ENCODE measurements at places on chromosomes 5 and 9. TPM values are rescaled to one million over a fixed set of nuclear protein-coding genes. Genes with fewer than 3 reads are reported as not detected.

POLK gene
- total RNA-seq = 27.9 TPM

INSL6 gene
- total RNA-seq = not detected

TMEFF1 gene
- 0.49 TPM for total RNA-seq

CXCL14 gene
- total RNA-seq = 0.18 TPM

KLHL3 gene
- total RNA-seq = 1.3 TPM

TAF1L gene
- not detected for total RNA-seq

ENTREP1 gene
- 0.41 TPM for total RNA-seq

TSC1 gene
- 70.7 TPM for total RNA-seq

CMYA5 gene
- total RNA-seq = 1.7 TPM

ZBED3 gene
- total RNA-seq = 0.90 TPM

C9 gene
- total RNA-seq = not detected

GABRA1 gene
- not detected for total RNA-seq

FAT2 gene
- total RNA-seq = 0.08 TPM

TLX3 gene
- total RNA-seq = not detected

CARD9 gene
- 1.1 TPM for total RNA-seq

AFAP1L1 gene
- 10.8 TPM for total RNA-seq

PHF24 gene
- total RNA-seq = 0.16 TPM

ATP10B gene
- total RNA-seq = not detected

RNF224 gene
- not detected for total RNA-seq

PCDHA4 gene
- 1.1 TPM for total RNA-seq

PCDHGC5 gene
- 7.0 TPM for total RNA-seq

PAEP gene
- total RNA-seq = not detected

PCDHAC2 gene
- total RNA-seq = not detected

SLC34A3 gene
- total RNA-seq = not detected

TCF7 gene
- 1.1 TPM for total RNA-seq

PCDHA9 gene
- total RNA-seq = 0.49 TPM

MAT2B gene
- total RNA-seq = 74.7 TPM

GPR151 gene
- total RNA-seq = not detected

MYORG gene
- total RNA-seq = 1.3 TPM

MCTP1 gene
- total RNA-seq = 1.5 TPM

TMC1 gene
- 0.36 TPM for total RNA-seq

PCDHGA8 gene
- total RNA-seq = 2.5 TPM

HAVCR1 gene
- total RNA-seq = not detected

CDC42SE2 gene
- total RNA-seq = 14.2 TPM
